ENCODE measurements at places on chromosomes 12 and 14.

DNA sequence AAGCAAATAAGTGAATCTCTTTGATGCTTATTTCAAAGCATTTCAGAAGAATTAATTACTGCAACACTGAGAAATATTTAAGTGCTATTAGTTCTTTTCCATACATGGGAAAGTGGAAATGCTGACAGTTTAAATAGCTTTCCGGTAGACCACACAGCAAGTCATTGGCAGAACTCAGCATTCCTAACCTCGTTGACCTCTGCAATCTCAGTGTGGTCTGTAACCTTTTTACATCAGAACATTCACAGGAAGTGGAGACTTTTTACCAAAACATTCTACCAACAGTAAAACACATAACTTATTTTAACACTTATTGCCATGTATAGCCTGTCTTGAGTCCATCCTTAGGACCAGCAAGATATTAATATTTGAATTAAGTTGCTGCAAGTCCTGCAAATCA is 249.5 kb upstream of the DCN start:
- no peak for DNase-seq

GRCh38 chr12:63875703-63876102 is 31.2 kb downstream of the SRGAP1 start:
- peak; percentile 6 for DNase-seq

DNA sequence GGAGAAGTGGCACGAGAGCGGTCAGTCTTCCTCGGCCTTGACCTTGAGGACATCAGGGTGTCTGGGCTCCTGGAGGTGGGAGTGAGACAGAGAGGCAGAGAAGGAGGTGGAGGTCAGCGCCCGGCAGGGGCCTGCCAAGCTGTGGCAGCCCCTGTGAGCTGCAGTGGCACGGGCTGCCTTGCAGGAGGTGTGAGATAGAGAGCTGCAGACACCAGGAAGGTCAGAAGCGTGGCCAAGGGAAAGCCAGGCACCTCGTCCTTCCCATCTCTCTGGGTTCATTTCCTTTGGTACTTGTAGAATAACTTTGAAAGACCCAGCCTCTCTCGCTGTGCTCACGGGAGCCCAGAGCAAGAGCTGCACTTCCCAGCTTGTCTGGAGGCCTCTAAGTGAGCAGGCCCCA is 98.1 kb downstream of the TSPAN9 start:
- no peak for DNase-seq

GRCh38 chr14:53341324-53341723 is 188.2 kb upstream of the DDHD1 start:
- DNase-seq, result no peak

All from NCI-H526 (cell line).